ENCODE measurements at places on chromosomes 5 and 9.

DNA sequence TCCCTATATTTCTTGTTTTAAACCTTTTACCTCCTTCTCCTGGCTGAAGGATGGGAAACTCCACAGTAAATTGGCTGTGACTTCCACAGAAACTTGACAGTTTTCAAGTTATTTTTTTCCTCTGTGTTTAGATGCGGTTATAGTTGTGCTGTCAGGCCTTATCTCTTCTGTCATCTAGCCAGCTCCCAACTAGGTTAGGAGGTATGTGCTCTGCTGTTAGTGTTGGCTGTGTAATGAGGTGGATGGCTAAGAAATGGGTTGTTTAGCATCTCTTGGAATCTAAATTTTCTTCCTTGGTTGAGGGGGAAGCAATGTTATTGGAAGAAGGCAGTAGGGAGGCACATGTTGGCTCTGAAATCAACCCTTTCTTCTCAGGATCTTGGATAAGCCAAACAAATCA is 149.9 kb upstream of the RUSC2 start:
- DNase-seq: no peak

- DNase-seq: peak; percentile 5
Observed at GRCh38 chr9:75658301-75658905, 232.1 kb upstream of the PCSK5 start.

GRCh38 chr5:150397146-150397781 is 15.4 kb downstream of the CD74 start:
- DNase-seq: peak; percentile 65

DNA sequence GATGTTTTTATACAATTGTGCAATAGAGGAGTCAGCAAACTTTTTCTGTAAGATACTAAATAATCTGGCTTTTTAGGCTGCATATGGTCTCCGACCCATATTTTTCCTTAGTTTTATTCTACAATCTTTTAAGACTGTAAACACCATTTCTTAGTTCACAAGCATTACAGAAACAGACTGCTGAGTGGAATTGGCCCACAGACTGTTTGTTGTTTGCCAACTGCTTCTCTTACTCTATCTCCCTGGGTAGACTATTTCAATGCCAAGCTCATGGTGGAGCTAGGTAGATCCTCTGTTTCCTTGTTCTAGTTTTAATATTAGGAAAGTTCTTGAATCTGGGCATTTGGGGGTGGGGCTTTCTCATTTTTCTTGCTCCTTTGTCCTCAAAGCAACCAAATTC is 857.6 kb downstream of the TLE1 start:
- DNase-seq: no peak

- no peak for DNase-seq
Observed at GRCh38 chr5:77640589-77641396, 2.3 kb upstream of the OTP start.

- DNase-seq: no peak
Observed at GRCh38 chr5:1122511-1123294, 10.8 kb upstream of the SLC12A7 start.

GRCh38 chr5:128341056-128341455 is 197.0 kb downstream of the FBN2 start:
- DNase-seq: no peak

DNA sequence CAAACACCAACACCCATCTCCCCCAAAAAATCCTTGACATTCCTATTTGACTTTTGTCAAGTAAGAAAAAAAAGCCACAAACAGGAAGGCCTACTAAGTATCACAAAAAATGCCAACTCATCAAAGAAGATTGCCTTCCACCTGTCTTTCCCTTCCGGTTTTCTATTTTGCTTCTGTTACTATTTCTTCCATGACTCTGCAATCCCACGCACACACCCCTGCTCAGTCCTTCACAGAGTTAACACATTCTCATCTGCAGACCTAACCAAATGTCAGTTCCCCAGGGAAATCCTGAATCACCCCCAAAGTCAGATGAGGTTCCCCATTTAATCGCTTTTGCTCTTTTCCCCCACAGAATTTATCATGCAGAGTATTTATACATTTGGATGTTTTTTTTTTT is 15.1 kb downstream of the LPAR1 start:
- DNase-seq: no peak

Data from AG08396 (cell line).